ENCODE measurements at places on chromosomes 5 and 9.

GRCh38 chr5:176438959-176439757 is 9.0 kb upstream of the FAF2 start:
- no peak for DNase-seq

- no peak for DNase-seq
These were observed 137.1 kb upstream of the ZNF618 start for GRCh38 chr9:113738893-113739604.

DNA sequence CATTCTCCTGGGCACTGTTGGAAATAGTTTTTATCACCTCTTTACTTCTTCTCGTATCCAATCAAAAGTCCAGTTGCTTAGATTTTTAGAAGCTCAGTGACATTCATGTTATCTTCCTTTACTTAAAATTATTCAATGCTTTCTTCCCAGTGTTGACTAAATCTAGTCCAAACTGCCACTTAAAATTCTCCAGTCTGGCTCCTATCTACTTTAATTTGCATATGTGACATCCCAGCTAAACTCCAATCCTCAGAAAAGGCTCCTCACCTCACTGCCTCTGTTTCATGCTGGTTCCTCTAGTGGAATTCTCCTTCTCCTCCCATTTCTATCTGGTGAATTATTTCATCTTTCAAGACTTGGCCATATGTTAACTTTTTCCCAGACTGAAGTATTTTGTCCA is 1238.7 kb upstream of the WWC1 start:
- no peak for DNase-seq

DNA sequence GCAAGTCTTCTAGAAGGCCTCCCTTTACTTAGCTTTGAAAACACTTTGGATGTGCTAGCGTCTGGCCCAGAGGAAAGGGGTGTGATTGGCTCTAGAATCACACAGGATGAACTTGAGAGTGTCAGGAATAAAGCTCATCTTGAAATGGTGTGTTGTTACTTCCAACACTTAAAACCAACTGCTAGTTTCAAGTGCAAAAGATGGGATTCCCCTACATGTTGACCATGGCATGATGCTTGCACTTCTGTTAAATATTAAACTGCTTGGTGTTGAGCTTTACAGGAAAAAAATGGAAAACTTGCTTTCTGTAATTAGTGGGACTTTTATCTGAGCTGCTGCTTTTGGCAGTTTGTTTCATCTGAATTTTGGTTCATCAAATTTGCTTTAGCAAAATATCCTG is 261.1 kb downstream of the MED10 start:
- DNase-seq = no peak

DNA sequence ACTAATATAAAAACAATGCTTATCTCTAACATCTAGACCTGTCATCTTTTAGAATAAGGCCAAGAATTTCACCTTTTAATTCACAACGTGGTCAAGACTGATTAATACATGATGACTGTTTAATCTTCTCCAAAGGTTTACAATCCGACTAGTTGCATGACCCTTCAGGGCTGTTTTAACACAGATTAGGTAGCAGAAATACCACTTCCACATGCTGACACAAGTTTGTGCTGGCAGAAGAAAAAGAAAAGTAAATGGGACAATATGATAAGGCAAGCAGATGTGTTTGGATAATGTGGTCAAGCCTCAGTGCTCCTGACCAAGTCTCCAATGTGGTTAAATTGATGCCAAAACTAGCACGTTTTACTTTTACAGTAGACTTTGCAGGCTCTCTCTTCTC is 31.1 kb downstream of the SEMA6A start:
- no peak for DNase-seq

DNA sequence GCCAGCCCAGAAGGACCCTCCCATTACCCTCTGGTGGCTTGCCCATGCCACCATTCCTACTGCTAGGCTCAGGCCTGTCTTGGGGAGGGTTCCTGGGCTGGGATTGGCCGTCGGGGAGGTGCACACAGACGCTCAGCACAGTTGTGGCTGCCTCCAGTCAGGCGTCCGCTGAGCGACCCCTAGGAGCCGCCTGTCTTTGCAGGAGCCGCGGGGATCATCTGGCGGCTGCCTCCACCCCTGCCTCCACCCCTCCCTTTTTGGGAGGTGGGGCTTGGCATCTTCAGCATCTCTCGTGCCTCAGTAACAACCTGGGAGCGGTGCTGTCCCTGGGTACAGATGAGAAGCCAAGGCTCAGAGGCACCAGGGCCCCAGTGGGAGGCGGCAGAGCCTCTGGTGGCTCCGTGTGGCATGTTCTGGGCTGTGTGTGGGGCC is 39.6 kb downstream of the RXRA start:
- DNase-seq = no peak

- no peak for DNase-seq
These were observed 133.0 kb downstream of the SLF1 start for GRCh38 chr5:94751460-94751859.

Data from activated T-cell treated with anti-CD3 and anti-CD28 coated beads, Interleukin-2, amount 50 U/mL, for 48 hours (primary cell).